Aorta (tissue), 5 donors: ENCODE measurements at places on chromosomes 7 and 10.

DNA sequence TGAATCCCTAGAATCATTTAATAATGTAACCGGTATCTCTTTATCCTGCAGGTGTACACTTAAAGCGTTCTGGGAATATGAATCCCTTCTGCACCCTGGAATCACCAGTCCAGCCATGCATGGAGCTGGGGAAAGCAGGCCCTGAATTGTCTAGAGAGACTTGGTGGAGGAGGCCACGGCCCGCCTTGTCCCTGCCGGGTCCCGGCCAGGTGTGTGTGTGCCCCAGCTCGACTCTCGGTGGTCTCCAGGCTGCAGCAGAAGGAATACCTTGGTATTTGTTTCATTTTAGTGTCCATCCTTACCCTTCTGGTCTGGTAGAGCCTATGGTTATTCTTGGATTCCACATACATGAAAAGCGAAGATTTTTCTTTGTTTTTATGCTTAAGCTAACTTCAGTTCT lies 58.1 kb downstream of the PRPF18 start:
- no peak for DNase-seq
- no peaks in the 10 kb centered on the region for H3K4me1 ChIP-seq
- no peak overlapping the region for H3K4me3 ChIP-seq
- H3K27ac ChIP-seq = no peak overlapping the region

DNA sequence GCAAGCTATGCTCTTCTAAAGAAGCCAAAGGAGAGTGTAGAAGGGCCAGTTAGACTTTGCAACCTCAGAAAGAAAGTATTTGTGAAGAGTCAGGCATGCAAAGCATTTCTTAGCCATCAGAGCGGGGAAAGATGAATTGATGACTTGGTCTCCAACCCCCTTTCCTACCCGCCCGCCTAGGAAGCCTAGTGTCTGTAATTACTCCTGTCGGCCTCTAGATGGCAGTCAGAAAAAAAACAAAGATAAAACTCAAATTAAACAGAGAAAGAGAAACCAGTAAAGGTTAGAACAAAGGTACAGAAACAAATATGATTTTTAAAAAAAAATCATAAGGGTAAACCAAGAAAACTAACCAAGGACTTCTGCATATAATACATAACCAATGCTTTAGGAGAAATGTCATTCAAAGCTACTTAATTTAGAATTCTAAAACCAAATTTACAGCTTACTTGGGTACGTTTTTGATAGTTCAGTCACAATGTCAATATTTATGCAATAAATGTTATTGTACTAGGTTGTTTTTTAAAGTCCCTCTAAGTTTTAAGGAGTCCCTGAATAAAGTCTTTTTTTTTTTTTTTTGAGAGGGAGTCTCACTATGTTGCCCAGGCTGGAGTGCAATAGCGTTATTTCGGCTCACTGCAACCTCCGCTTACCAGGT lies 97.6 kb downstream of the LYZL1 start:
- DNase-seq = no peak
- no peaks in the 10 kb centered on the region for H3K36me3 ChIP-seq
- no peak overlapping the region for H3K4me3 ChIP-seq
- no peak overlapping the region for H3K27ac ChIP-seq
- H3K4me1 ChIP-seq = no peaks in the 10 kb centered on the region
- no peaks in the 10 kb centered on the region for H3K27me3 ChIP-seq

GRCh38 chr10:29826801-29827450 lies 192.2 kb upstream of the SVIL start:
- no peaks in the 10 kb centered on the region for H3K27me3 ChIP-seq
- no peak for DNase-seq
- H3K36me3 ChIP-seq = no peaks in the 10 kb centered on the region
- no peak overlapping the region for H3K27ac ChIP-seq
- peaks cover 2% of the 10 kb centered on the region for H3K4me1 ChIP-seq

DNA sequence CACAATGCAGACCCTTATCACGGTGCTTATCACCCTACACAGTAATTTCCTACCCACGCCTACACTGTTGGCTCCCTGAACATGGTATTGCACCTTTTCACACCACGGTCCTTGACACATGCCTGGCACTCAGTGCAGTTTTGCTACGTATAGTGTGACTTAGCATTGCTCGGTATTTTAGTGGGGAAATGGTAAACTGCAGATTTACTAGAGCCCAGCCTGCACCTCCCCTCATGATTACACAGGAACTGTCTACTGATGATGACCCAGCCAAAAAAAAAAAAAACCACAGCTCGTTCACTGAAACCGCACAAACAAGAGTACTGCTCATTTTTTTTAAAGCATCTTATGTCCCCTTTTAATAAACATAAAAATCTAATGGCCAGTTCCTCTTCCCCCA lies 124.2 kb upstream of the ZNF746 start:
- no peak overlapping the region for H3K4me3 ChIP-seq
- no peaks in the 10 kb centered on the region for H3K36me3 ChIP-seq
- H3K27me3 ChIP-seq = no peaks in the 10 kb centered on the region

DNA sequence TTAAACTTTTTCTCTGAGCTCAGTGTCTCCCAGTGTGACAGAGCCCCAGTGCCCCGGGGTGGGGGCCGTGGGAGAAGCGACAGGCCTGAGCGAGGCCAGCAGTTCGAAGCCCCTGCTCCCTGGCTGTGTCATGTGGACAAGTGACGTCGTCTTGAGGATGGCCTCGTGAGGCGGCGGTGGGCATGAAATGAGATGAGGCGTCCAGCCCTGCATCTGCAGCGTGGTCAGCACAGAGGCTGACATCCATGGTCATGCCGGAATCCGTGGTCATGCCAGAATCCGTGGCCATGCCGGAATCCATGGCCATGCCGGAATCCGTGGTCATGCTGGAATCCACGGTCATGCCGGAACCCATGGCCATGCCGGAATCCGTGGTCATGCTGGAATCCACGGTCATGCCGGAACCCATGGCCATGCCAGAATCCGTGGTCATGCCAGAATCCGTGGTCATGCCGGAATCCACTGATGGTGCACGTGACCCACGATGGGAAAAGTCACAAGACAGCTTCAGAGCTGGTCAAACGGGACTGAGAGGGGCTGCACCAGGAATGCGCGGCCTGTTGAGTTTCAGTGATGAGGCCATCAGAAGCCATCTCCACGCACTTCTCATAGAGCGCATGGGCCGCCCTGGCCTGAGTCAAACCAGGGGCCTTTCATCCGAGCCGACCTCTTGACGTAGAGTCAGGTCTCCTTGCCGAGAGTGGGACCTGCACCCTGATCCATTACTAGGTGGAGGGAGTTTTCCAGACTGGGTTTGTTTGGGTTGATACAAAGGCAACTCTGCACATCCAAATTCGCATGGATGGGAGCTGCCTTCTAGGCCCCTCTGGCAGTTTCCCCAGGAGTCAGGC lies 342.5 kb downstream of the PTPRN2 start:
- no peak overlapping the region for H3K27ac ChIP-seq
- no peaks in the 10 kb centered on the region for H3K27me3 ChIP-seq

GRCh38 chr10:32054094-32054493 lies 2.1 kb downstream of the KIF5B start:
- no peak for DNase-seq
- peak overlapping the region; percentile 54 for H3K4me3 ChIP-seq
- no peaks in the 10 kb centered on the region for H3K27me3 ChIP-seq

- no peaks in the 10 kb centered on the region for H3K27me3 ChIP-seq
- DNase-seq = no peak
Measured at GRCh38 chr7:26343320-26343832, 51.7 kb downstream of the SNX10 start.

- H3K4me3 ChIP-seq = no peak overlapping the region
- no peak for DNase-seq
- H3K27ac ChIP-seq = no peak overlapping the region
- H3K27me3 ChIP-seq = no peaks in the 10 kb centered on the region
- H3K4me1 ChIP-seq = no peaks in the 10 kb centered on the region
Measured at GRCh38 chr7:35366167-35367155, 112.6 kb upstream of the TBX20 start.

DNA sequence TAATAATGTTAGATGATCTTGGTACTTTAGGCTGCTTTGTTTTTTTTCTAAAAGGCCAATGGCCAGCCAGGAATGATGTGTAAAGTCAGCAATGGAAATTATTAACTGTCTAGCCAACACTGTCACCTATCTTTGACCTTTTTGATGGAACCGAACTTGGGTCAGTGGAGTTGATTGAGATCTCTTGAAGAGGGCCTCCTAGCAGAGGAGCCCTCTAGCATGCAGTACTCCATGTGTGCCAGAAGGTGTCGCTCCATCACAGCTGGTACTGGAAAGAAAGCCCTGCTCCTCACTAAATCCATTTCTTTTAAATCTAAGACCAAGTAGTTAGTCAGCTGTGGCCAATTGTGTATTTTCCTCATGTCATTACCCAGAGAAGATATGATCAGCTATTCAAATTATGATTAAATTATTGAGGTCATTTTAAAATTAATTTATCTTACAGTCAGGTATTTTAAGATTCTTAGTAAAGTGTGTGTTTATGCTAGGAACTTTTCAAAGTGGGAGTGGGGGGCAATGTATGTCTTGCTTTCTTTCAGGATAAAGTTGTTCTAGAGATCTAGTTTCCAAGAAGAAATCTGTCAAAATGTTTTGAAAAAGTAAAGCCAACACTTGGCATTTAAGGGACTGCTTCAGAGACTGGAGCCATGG lies 33.1 kb upstream of the CROT start:
- H3K4me1 ChIP-seq = no peaks in the 10 kb centered on the region
- H3K27me3 ChIP-seq = no peaks in the 10 kb centered on the region
- H3K36me3 ChIP-seq = no peaks in the 10 kb centered on the region
- no peak overlapping the region for H3K27ac ChIP-seq

DNA sequence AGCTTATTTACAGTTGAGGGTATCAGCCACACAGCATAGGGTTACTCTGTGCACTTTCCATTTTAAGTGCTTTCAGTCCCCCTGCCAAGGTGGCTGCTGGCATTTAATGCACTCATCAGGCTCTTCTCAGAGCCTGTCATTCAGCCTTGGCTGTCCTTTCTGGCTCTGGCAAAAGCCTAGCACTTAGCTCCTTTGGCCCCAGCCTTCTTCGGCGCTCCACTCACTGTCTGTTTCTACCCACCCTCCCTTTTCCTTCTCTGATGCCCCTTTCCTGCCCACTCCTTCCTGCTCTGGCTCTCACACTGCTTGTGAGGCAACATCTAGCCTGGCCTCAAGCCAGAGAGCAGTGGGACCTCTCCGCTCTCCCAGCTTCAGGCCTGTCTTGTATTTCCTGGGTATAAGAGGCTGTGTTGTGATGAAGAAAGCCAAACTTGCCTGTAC lies 60.2 kb downstream of the WIPF3 start:
- no peak overlapping the region for H3K4me3 ChIP-seq
- H3K4me1 ChIP-seq = peaks cover 4% of the 10 kb centered on the region
- peak overlapping the region; percentile 59 for H3K27ac ChIP-seq
- H3K36me3 ChIP-seq = no peaks in the 10 kb centered on the region
- DNase-seq = peak; percentile 84

- no peak overlapping the region for H3K4me3 ChIP-seq
- no peak for DNase-seq
- no peak overlapping the region for H3K27ac ChIP-seq
- no peaks in the 10 kb centered on the region for H3K36me3 ChIP-seq
- H3K27me3 ChIP-seq = no peaks in the 10 kb centered on the region
Measured at GRCh38 chr10:127964621-127965020, 57.7 kb downstream of the PTPRE start.

DNA sequence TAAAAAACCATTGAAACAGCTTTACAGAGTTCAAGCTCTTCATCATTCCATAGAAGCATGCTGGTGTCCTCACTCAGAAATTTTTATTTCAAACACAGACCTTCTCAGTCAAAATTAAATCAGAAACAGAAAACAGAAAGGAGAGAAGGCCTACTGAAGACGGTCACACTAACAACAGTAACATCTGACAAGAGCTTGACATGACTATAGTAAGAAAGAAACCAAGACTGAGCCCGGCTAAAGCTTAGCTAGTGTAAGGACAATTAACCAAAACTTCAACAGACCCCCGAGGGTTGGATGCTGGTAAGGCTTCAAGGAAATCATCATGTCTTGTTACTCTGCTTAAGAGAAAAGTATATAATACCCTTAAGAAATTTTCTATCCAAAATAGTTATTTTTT lies 38.6 kb downstream of the MTPN start:
- no peaks in the 10 kb centered on the region for H3K27me3 ChIP-seq
- peaks cover 2% of the 10 kb centered on the region for H3K4me1 ChIP-seq

DNA sequence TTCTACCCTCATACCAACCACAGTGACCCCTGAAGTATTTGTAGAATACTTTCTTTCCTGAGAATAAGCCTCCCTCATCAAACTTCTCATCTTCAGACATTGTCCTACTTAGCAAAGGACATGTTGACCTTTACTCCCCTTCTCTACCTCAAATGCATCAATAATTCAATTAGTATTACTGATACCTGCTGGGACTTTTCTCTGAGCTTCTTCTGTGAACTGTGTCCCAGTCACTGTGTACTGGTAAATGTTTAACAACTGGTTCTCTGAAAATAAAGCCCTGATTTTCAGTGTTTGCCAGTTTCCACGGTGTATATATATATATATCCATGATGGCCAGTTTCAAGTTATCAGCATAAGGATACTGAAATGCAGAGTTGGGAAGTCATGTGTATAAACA lies 12.2 kb downstream of the PANK1 start:
- no peaks in the 10 kb centered on the region for H3K4me1 ChIP-seq
- no peak for DNase-seq

GRCh38 chr7:120334475-120334874 lies 61.5 kb downstream of the KCND2 start:
- no peak for DNase-seq
- H3K27me3 ChIP-seq = no peaks in the 10 kb centered on the region
- no peak overlapping the region for H3K4me3 ChIP-seq
- H3K36me3 ChIP-seq = no peaks in the 10 kb centered on the region
- no peak overlapping the region for H3K27ac ChIP-seq

DNA sequence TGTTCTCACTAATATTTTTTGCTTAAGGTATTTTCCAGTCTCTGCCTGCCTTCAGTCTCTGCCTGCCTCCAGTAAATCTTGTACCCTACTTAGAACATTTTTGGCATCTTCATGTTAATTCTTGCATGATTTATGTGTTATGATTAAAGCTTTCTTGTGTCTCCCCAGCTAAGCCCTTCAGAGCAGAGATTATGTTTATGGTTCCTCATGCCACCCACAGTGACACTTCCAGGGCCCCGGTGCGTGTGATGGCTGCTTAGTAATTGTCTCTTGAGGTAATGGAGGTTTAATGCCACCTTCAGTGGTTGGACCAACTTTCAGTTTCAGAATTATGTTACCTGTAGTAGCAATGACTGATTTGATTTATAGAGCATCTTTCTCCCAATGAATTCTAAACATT lies 70.6 kb upstream of the MET start:
- no peak overlapping the region for H3K4me3 ChIP-seq
- DNase-seq = no peak
- H3K27ac ChIP-seq = no peak overlapping the region
- no peaks in the 10 kb centered on the region for H3K27me3 ChIP-seq
- H3K36me3 ChIP-seq = no peaks in the 10 kb centered on the region
- no peaks in the 10 kb centered on the region for H3K4me1 ChIP-seq

GRCh38 chr10:70672165-70673042 lies at the start of gene ADAMTS14:
TSS of gene ADAMTS14 (plus strand) at chr10:70672506. CDS start at chr10:70672803, 297 bp downstream.
- no peak within 1 kb of the TSS for H3K27ac ChIP-seq
- H3K36me3 ChIP-seq = no peaks in the 10 kb centered on the region
